Forelimb muscle (tissue), 1 donor: ENCODE measurements at places on chromosomes 7 and 10. TPM values are rescaled to one million over a fixed set of nuclear protein-coding genes. Genes with fewer than 3 reads are reported as not detected.

- DNase-seq, result no peak
These were observed 144.0 kb upstream of the RET start for GRCh38 chr10:42932735-42933447.

SPAM1 gene
- not detected for polyA plus RNA-seq

GRCh38 chr10:12512332-12513002 is 163.1 kb downstream of the CAMK1D start:
- no peak for DNase-seq

DYDC1 gene
- polyA plus RNA-seq, result not detected

DNA sequence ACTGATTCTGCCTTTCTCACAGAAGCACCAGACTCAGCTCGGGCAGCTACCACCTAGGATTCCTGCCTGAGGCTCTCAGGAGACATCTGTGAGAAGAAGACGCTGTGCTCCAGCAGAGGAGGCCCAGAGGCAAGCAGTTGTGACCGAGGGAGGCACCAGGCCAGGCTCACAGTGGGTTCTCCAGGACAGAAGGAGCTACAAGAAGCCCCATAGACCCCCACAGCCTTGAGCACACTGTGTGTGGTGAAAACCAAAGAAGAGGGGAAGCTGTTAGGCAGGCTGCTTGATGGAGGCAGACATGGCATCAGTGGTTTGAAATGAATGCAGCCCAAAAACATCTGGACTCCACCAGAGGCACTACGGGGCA is 198.8 kb downstream of the GRID1 start:
- DNase-seq, result no peak

HMX2 gene
- polyA plus RNA-seq, result not detected

GRCh38 chr10:20897146-20897825 is at the start of gene NEBL:
Gene NEBL (minus strand): TSS chr10:20897311. CDS start chr10:20897205, 106 bp downstream.
- no peak for DNase-seq

GPR26 gene
- polyA plus RNA-seq, result not detected

- DNase-seq, result no peak
These were observed 13.8 kb downstream of the PIK3CG start for GRCh38 chr7:106878748-106879439.

NOS3 gene
- 5.5 TPM for polyA plus RNA-seq

GRCh38 chr7:90155206-90155605 is 937 bp downstream of the STEAP1 start:
- DNase-seq, result no peak

DNA sequence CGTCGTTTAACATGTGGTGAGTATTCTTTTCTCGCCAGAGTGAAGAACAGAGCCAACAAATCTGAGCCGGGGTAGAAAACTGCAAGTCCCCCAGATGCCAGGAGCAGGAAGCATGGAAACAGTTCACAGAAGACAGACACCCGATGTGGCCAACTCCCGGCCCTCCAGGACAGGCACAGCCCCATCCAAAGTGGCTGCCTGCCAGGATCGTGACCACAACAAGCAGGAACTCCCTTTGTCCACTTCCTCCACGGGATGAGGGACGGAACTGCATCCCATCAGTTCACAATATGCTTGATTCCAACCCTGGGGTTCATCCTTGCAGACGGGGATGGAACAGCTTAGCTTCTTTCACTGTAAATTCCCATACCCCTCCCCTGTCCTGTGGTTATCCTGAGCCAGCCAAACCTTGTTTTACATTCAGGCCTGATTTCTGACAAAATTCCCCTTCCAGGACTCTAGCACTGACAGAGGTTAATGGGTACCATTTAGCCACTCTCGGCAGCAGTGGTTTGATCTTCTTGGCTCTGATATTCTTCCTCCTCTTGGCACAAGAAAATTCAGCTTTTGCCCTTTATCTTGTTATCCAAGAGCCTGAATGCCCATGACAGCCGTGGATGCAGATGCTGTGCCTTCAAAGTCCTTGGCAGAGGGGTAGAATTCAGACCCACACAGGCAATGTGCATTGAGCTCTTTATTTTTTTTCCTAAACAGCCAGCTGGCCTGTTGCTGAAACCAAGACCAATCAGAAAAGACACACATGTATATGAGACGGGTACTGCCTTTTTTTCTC is 105.5 kb upstream of the FAM204A start:
- DNase-seq, result peak; percentile 6

DNA sequence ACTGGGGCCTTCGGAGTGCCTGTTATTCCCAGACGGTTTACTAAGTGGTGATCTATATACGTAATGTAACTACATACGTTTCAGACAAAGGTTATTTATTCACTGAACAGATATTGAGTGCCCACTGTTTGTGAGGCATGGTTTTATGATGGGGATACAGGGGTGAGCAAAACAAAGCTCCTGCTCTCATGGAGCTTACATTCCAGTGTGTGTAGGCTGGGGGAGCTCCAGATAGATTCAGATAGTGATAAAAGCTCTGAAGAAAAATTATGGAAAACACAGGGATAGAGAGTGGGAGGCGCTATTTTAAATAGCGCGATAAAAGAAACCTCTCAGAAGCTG is 466 bp upstream of the DNAJB12 start:
- no peak for DNase-seq

- no peak for DNase-seq
These were observed 12.3 kb upstream of the SNX10 start for GRCh38 chr7:26279405-26279804.

- DNase-seq, result no peak
These were observed 6.5 kb downstream of the ARHGAP22 start for GRCh38 chr10:48598243-48598935.

DLX6 gene
- polyA plus RNA-seq, result 0.14 TPM

- DNase-seq, result no peak
These were observed 42.9 kb downstream of the HK1 start for GRCh38 chr10:69321039-69321715.

DNA sequence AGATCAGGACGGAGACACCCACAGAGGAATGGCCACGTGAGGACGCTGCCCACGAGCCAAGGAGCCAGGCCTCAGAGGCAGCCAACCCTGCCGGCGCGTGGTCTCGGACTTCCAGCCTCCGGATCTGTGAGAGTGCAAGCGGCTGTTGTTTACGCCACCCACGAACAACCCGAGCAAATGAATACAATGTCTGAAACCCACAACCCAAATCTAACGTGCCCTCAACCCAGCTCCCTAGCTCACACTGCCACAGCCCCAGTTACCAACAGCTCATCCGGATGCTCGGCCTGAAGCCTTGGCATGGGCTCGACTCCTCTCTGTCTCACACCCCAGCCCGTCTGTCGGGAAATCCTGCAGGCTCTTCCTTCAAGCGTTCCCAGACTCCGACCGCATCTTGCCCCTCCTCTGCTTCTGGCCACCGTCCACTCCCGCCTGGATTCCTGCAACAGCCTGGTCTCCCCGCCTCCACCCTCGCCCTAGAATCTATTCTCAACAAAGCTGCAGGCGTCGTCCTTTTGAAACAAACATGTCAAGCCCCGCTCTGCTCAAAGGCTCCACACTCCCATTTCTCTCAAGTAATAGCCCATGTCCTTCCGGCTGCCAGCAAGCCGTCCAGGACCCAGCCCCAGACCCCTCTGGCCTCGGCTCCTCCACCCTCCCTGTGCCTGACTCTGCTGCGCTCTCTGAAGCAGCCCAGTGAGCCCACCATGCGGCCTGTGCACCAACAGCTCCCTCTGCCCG is 35.3 kb downstream of the STK32C start:
- DNase-seq, result no peak

DNA sequence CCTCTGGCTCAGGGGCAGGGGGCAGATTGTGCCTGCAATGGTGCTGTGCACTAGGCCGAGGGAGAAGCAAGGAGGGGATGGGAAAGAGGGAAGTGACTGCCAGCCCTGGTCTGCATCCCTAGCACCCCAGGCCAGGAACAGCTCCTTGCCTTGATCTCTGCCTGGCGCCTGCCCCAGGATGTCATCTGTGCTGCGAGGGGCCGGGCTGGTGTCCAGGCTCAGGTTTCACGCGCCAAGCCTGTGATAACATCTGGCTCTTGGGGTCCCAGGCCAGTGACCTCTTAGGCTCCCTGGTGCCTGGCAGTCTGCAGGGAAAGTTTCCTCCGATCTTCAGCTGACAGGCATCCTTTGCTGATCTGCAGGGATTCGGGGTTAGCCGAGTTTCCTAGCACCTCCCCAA is 193.5 kb upstream of the GPR26 start:
- DNase-seq, result no peak

DNA sequence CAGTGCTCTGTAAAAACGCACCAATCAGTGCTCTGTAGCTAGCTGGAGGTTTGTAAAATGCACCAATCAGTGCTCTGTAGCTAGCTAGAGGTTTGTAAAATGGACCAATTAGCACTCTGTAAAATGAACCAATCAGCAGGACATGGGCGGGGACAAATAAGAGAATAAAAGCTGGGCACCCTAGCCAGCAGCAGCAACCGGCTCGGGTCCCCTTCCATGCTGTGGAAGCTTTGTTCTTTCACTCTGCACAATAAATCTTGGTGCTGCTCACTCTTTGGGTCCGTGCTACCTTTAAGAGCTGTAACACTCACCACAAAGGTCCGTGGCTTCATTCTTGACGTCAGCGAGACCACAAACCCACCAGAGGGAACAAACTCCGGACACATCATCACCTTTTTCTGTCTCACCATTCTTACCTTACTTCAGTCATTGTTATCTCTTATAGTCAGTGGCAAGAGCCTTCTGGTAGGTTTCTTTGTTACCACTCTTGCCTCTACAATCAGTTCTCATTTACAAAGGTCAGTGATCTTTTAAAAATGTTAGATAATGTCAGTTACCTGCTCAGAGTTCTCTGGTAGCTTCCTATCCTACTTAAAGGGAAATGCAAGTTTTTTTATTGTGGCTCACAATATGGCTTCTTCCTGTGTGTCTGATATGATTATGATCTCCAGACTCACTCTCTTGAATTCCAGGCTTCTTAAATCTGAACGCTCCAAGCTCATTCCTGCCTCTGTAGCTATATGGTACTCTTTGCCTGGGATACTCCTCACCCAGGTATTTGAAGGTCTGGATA is 4.5 kb downstream of the STAM start:
- no peak for DNase-seq

DNA sequence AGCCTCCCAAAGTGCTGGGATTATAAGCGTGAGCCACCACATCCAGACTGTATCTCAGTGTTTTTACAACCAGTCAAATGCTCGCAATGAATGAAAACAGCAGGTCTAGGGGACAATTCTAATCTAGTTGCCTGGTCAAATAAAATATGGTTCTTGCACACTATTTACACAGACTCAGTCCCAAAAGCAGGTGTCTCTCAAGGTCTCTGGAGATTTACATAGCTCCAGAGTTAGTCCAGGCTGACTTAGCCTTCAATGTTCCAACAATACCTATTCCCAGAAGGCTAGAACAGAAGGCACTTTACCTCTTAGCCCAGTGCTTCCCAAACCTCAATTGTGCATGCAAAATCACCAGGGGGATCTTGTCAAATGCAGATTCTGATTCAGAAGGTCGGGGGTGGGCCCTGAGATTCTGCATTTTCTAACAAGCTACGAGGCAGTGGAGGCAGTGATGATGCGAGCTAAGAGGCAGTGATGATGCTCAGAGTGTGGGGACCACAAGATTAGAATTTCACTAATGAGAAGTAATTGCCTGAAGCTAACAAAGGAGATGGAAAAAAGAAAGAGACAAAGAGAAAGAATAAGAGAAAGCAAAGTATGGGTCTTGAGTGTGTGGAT is 6.4 kb downstream of the KIAA1549 start:
- DNase-seq, result no peak

ZNF33A gene
- 18.6 TPM for polyA plus RNA-seq

DNA sequence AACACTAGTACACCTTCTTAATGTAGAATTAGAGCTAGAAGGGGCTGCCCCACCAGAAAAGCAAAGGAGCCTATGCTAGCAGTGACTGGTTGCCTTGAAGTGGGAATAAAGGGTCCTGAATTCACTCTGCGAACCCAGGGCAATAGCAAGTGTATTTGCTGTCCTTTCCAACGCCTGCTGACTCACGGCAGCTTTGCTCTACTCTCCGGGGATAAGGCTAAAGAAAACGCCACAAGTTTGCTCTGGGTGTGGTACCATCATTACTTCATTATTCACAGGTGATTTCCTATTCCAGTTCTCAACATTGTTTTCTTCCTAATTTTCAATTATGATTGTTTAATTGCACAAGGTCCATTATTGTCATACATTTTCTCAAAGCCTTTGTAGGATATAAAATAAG is 220.5 kb upstream of the AOAH start:
- no peak for DNase-seq

DNA sequence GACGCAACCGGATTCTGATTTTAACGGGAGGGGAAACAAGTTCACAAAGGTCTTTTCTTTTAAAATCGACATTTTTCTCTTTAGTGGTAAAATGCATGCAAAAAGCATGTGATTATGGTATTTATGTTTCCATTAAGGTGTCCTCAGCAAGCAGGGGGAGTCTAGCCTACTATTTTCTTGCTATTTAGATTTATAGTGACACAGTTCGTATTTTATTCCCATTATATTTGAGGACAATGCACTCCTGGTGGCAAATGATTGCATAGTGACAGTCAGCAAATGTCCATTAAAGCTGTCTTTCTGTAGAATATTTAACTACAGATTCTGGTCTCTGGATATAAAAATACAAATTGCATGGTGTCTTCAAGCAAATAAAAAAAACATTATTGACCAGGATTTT is 554.2 kb downstream of the PARD3 start:
- DNase-seq, result no peak

DNA sequence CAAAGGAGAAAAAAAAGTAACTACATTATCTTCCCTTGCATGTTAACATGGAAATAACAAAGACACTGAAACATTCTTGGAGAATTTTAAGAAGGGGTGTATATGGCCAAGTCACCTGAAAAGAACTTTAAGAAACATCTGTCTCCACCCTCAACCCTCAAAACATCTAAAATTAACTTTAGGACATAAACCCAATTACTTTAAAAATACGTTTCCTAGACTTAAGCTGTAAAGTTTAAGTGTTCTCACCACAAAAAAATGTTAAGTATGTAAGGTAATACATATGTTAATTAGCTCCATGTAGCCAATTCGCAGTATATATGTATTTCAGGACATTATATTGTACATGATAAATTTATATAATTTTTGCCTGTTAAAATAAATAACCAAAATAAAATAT is 71.1 kb upstream of the GLCCI1 start:
- no peak for DNase-seq

GRCh38 chr10:125158275-125158600 is 2.1 kb downstream of the CTBP2 start:
- no peak for DNase-seq

DNA sequence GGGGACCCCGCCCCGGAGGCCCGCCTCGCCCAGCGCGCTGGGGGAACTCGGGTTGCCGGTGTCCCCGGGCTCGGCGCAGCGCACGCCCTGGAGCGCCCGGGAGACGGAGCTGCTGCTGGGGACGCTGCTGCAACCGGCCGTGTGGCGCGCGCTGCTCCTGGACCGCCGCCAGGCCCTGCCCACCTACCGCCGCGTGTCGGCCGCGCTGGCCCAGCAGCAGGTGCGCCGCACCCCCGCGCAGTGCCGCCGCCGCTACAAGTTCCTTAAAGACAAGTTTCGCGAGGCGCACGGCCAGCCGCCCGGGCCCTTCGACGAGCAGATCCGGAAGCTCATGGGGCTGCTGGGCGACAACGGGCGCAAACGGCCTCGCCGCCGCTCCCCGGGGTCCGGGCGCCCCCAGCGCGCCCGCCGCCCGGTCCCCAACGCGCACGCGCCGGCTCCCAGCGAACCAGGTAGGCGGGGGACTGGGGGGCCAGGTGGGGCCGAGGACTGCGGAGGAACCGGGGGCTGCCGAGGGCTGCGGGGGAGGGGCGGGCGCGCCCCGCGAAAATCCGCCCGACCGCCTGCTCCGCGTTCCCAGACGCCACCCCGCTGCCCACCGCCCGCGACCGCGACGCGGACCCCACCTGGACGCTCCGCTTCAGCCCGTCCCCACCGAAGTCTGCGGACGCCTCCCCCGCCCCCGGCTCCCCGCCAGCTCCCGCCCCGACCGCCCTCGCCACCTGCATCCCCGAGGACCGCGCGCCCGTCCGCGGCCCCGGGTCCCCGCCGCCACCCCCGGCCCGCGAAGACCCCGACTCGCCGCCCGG is 574 bp downstream of the UTF1 start:
- no peak for DNase-seq

INA gene
- 0.15 TPM for polyA plus RNA-seq

ECHDC3 gene
- 7.7 TPM for polyA plus RNA-seq
